ENCODE measurements at places on chromosomes 4 and X.

DNA sequence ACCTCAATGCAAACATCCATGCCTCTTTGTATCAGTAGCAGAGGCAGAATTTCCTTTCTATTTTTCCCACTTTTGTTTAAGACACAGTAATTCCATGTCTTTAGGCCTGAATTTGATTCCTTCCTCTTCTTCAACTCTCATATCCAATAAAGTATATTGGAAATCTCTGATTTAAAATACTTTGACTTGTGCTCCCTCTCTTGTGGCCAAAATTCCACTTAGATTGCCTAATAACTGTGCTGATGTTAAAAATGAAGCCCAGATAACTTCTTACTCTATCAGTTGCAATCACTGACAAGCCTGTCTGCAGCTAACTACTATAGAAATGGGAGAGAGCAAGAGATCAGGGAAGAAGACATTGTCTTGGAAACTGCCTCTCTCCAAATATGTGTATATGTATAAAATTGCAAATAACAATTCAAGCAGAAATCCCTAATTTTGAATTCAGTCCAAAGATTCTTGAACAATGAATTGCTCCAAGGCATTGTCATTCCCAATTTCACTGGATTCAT lies 163.5 kb upstream of the SPIN4 start:
- no peak for DNase-seq

- no peak for DNase-seq
These were observed 244.2 kb upstream of the GK2 start for GRCh38 chr4:79652232-79652631.

- no peak for DNase-seq
These were observed 116.3 kb upstream of the TMEM150C start for GRCh38 chr4:82678051-82678450.

DNA sequence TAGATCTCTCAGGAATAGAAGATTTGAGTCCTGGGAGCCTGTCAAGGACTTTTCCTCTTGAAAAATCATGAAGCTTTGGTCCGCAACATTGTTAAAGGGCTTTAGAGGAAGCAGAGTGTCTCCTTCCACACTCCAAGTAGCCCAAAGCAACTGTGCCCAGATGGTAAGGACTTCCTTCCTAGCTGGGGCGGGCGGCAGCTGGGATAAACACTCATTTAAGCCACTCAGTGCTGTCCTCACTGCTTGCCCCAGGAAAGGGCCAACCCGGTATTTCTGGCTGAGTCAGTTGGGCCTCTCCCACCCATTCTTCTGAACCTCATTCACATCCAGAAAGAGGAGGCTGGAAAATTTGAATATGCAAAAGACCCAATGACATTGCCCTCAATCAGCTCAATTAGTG lies 144.3 kb downstream of the CHIC2 start:
- DNase-seq, result peak; percentile 28

DNA sequence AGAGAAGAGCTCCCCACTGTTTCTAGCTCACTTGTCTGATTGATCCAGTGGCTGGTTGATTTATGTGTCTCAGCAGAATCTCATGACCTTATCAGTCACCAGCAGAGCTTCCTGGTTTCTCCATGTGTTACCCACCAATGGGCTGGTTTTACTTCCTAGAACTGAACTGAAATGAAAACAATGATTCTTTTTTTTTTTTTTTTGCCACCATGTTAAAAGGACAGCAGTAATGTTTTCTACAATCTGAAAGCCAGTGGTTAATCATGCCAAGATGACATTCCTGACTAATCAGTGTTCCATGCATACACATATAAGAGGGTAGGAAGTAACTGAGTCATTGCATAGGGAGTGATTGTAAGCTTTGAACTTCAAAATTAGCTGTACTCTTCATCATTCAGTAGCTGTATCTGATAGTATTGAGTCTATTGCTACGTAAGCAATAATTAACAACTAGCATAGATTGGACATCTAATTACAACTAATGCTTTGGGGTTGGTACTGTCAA lies 67.7 kb downstream of the SLC4A4 start:
- DNase-seq, result no peak

DNA sequence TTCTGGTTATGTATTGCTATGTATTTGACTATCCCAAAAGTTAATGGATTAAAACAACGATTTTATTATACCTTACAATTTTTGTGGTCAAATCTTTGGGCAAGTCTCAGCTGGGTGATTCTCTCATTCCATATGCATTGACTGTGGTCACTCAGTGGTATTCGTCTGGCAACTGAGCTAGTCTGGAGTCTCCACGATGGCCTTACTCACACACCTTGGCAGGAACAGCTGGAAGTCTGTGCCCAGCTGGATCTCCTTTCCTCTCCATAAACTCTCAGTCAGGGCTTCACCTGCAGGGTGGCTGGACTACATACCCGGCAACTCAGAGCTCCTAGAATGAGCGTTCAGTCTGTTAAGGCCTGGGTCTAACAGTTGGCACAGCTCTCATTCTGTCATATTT lies 141.1 kb upstream of the WDFY3 start:
- DNase-seq, result no peak

GRCh38 chr4:170089668-170090351 lies at the start of gene AADAT:
Gene AADAT (minus strand): TSS chr4:170089956. CDS start chr4:170089690, 266 bp downstream.
- DNase-seq, result peak; percentile 35

DNA sequence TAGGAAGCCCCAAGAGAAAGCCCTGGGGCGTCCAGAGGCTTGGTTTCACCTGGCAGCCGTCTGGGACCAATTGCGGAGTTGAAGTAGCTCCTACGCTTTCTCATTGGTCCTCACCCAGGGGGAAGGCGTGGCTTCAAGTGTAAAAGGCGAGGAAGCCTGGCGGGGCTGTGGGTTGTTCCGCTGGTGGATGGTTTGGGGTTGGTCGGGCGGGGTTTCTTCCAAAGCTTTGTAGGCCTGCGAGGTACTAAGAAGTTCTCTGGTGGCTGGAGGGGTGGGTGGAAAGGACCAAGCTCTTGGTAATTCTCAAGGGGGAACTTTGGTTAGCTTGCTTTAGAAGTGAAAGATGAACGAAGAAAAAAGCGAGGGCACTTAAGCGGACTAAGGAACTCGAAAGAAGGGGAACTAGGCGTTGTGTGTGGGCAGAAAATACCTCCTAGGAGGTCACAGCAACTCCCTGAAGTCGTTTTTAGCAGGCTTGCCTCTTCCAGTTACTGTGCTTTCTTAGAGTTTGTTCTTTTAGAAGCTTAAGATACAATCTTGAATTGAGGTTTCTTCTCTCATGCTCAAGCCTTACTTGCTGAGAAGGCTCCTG lies 36.6 kb downstream of the CCNG2 start:
- peak; percentile 82 for DNase-seq

DNA sequence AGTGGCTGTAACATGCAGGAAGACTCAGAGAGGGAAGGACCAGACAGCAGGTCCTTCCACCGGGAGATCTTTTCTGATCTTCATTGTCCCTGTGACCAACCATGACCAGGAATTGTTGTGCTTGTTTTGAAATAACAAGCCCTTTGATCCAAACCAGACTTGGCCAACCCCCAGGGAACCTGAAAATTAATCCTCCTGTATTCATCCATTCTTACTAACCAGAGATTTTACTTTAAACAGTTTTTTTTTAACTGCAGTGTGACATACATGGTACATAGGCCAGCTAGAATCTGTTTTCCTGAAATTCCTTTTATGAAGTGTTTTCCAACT lies 4.0 kb downstream of the WFS1 start:
- DNase-seq, result no peak

DNA sequence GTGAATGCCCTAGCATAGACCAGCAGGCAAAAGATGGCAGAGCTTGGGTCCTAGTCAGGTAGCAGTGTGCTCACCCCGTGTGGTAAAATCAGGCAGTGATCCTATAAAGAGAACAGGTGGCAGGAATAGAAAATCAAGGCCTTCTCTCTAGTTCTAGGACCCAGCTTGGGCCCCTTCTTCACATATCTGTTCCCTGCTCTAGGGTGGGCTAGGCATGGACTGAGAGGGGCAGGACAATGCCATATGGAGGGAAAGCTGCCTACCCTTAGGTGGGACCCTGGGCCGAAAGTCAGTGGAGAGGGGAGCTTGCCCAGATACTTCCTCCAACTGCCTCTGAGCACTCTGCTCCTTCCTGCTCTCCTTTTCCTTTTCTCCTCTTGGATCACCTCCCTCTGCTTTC lies 117.4 kb upstream of the NALF2 start:
- no peak for DNase-seq

GRCh38 chr4:152847376-152847775 lies 67.6 kb downstream of the ARFIP1 start:
- no peak for DNase-seq

GRCh38 chr4:14700544-14700943 lies 301.7 kb upstream of the CPEB2 start:
- no peak for DNase-seq

GRCh38 chr4:25958110-25958509 lies 44.1 kb downstream of the SMIM20 start:
- DNase-seq, result no peak

- DNase-seq, result peak; percentile 85
These were observed at the start of gene TSPAN6 for GRCh38 chrX:100636321-100636991. Gene TSPAN6 (minus strand): TSS chrX:100636806. CDS start chrX:100636694, 112 bp downstream.

- no peak for DNase-seq
These were observed 54.2 kb downstream of the MOSPD2 start for GRCh38 chrX:14927401-14927800.

- DNase-seq, result no peak
These were observed 6.6 kb downstream of the PPM1K start for GRCh38 chr4:88277711-88278225.

- DNase-seq, result no peak
These were observed 48.5 kb downstream of the APOOL start for GRCh38 chrX:85052205-85052604.

DNA sequence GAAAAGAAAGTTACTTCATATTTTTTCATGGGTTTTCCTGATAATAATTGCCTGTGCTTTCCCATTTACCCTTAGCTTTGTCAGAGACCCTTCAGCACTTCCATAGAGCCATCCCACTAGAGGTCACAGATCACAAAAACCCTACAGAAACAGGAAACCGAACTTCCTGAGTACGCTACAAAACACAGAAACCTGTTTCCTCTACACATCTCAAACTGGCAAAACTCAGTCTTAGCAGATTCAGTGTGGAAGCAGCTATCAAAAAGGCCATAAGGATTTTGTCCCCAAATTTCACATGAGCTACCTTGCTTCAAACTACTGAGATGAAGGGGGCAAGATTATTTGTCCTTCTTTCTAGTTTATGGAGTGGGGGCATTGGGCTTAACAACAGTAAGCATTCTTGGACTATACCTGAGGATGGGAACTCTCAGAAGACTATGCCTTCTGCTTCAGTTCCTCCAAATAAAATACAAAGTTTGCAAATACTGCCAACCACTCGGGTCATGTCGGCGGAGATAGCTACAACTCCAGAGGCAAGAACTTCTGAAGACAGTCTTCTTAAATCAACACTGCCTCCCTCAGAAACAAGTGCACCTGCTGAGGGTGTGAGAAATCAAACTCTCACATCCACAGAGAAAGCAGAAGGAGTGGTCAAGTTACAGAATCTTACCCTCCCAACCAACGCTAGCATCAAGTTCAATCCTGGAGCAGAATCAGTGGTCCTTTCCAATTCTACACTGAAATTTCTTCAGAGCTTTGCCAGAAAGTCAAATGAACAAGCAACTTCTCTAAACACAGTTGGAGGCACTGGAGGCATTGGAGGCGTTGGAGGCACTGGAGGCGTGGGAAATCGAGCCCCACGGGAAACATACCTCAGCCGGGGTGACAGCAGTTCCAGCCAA lies at the start of gene MMRN1:
TSS of gene MMRN1 (plus strand) at position 206 of the 902 bp plus-strand sequence. CDS start at position 324, 118 bp downstream.
- no peak for DNase-seq

DNA sequence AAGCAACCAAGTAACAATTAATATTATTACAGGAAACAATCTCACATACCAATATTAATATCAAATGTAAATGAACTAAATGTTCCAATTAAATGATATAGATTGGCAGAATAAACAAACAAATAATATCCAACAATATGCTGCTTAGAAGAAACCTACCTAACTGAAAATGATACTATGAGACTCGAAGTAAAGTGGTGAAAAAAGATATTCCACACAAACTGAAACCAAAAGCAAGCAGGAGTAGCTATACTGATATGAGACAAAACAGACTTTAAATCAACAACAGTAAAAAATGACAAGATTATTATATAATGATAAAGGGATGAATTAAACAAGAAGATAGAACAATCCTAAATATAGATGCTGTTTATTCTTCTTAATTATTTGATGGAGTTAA lies 140.1 kb downstream of the SPANXN4 start:
- DNase-seq, result no peak

- DNase-seq, result no peak
These were observed 27.5 kb upstream of the PLS3 start for GRCh38 chrX:115533485-115533884.

- no peak for DNase-seq
These were observed 21.0 kb upstream of the TBC1D14 start for GRCh38 chr4:6888506-6889071.

DNA sequence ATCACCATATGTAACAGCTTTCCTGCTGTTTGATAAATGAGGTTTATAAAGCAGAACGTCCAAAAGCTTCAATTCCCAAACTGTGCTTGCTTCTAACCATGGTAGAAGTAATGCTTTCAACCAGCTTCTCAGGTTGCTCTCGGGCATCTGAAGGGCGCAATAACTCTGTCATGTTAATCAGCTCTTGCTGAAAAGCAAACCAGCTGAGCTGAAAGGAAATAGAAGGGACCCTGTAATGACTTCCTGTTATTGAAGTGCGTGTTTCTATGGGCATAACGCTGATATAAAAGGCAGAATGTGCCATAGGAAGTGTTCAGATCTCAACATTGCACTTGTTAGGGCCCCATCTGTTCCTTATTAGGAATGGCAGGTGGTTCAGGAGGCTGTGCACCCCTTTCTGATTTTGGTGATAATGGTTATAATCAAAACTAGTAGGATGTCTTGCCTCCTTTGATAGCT lies 21.2 kb downstream of the HERC3 start:
- DNase-seq, result peak; percentile 21

DNA sequence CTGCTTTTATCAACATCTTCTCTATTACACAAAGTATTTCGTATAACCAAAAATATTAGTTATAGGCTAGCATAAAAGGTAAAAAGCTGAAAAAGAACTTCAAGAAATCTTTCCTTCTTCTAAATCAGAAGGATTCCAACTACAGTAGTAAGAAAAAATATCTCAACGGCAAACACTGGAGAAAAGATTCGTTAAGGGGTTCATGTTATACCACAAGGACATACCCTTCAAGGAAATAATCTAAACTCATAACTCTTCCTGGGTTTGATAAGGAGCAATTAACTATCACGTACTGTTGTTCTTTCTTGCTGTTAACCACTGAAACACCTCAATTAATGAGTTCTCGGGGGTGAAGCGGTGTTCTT lies 1.5 kb downstream of the SMIM14 start:
- no peak for DNase-seq

DNA sequence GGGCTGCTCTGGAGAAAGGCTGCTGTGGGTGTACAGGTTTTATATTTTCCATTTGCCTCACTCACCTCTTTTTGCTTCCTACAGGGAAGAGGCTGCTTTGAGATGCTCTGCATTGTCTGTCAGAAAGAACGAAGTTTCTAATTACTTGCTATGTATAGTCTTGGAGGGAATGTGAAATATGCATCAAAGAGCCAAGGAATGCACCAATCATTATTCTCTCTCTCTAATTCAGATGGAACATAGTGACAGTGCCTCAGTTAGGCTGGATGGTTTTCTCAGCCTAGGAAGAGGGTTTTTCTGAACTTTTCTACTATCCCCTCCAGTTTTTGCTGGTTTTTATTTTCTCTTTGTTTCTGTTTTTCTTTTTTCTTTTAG lies 106.8 kb upstream of the SLC4A4 start:
- DNase-seq, result no peak

- DNase-seq, result no peak
These were observed 74.2 kb downstream of the CLDN34 start for GRCh38 chrX:10041383-10041782.
